HS-5 (cell line): ENCODE measurements at places on chromosomes 16 and 17.

DNA sequence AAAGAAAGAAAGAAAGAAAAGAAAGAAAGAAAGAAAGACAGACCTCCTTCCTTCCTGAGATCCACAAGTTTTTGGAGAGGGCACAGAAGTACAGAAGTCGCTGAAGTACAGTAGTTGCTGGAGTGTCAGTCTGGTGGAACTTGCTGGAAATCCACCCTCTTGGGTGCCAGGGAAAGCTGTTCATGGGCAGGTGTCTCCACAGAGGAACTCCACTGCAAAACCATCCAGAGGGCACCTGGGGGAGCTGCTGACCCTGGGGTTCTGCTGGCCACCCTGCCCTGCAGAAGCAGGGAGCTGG lies 3.5 kb upstream of the PRR14 start:
- no peak for DNase-seq

DNA sequence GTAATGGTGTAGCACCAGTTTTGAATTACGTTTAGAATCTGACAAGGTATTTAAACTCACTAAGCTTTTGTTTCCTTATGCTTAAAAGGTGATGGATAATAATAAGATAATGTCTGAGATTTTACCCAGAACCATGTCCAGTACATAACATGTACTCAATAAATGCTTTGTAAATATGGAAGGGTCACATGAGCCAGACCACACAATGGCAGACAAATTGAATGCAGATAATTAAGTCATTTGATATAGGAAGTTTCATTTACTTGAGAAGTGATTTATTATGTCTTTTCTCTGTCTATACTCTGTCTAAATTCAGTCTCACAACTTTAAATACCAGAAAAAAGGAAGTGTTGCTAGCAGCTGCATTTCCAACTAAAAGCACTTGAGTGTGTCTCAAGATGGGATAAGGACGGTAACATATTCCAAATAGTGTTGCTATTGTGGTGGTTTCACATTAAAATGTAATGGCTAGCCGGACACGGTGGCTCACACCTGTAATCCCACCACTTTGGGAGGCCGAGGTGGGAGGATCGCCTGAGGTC lies 52.5 kb upstream of the DHX40 start:
- no peak for DNase-seq

- no peak for DNase-seq
Observed at GRCh38 chr16:57734308-57734924, 1.2 kb upstream of the KATNB1 start.

GRCh38 chr17:3558603-3559269 lies 1.1 kb upstream of the TRPV3 start:
- DNase-seq, result peak; percentile 36

DNA sequence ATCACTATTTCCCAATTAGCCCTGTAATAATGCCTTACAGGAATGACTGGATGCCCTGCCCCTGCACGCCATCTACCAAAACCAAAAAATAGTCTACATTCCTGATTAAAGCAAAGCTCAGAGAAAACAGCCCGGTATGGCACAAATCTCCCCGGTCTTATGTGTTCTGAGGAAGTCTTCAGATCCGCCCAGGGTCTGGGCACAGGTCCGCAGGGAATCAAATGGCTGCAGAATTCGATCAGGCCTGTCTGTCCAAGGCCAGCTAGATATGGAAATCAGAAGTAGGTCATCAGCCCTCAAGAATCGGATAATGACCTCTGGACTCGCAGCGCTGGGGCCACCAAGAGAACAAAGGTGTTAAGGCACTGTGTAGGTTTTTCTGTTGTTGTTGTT lies 171.0 kb downstream of the ZFHX3 start:
- no peak for DNase-seq

GRCh38 chr17:29412780-29413565 lies 22.8 kb downstream of the TAOK1 start:
- peak; percentile 80 for DNase-seq

DNA sequence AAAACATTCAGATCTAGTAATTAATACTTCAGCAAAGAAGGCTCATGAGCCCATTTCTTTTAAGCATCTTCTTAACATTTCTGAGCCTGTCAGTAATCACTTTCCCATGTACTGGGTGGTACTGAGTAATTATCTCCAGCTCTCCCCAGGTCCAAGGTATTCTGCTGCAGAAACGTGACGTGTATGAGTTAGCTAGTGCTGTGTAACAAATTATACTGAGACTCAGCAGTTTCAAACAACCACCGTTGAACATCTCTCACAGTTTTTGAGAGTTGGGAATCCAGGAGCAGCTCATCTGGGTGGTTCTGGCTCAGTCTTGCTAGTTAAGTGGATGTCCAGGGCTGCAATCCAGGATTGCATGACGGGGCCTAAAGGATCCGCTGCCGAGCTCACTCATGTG lies 25.2 kb downstream of the C16orf95 start:
- DNase-seq, result no peak

GRCh38 chr16:6531067-6531466 lies 801.6 kb upstream of the RBFOX1 start:
- DNase-seq, result no peak

- DNase-seq, result no peak
Observed at GRCh38 chr16:80656711-80657150, 115.9 kb downstream of the DYNLRB2 start.

GRCh38 chr16:78506367-78507193 lies 407.1 kb downstream of the WWOX start:
- no peak for DNase-seq

DNA sequence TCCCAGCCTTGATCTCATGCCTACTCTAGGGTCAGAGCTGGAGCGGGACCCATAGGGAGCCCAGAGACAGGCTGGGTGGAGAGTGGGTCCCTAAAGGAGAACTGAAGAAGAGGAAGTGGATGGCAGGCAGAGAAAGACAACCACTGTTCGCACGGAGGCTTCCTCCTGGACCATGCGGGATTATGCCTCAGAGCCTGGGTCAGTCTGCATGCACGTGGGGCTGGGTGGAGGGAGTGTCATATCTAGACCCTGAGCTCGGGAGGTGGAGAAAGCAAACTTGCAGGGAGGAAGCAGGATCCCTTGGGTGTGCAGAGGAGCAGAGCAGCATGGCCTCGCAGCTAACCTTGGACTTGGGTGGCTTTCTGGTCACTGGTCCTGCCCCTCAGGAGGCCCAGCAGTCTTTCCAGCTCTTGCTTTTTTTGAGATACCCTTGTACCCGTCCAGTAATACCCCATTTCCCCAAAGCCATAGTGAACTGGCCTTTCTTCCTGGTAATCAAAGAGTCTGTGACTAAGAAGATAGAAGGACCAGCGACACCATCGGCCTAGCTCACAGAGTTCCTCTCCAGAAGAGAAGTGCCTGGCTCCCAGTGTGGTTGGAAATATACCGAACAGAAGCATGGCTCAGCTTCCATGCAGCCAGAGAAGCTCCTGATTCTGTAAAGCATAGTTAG lies 344.2 kb downstream of the CPPED1 start:
- no peak for DNase-seq

GRCh38 chr17:66427134-66427533 lies 124.7 kb downstream of the PRKCA start:
- DNase-seq, result no peak

DNA sequence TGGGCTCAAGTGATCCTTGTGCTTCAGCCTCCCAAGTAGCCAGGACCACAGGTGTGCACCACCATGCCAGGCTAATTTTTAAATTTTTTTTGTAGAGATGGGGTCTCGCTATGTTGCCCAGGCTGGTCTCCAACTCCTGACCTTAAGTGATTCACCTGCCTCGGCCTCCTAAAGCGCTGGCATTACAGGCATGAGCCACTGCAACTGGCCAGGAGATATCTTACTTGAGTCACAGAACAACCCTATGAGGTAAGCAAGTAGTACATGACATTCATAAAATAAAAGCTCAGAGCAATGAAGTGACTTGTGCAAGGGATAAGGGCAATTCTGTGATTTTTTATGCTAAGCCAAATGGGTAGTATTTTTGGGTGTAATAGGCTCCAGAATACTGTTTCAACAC lies 57.3 kb downstream of the CDC27 start:
- no peak for DNase-seq

DNA sequence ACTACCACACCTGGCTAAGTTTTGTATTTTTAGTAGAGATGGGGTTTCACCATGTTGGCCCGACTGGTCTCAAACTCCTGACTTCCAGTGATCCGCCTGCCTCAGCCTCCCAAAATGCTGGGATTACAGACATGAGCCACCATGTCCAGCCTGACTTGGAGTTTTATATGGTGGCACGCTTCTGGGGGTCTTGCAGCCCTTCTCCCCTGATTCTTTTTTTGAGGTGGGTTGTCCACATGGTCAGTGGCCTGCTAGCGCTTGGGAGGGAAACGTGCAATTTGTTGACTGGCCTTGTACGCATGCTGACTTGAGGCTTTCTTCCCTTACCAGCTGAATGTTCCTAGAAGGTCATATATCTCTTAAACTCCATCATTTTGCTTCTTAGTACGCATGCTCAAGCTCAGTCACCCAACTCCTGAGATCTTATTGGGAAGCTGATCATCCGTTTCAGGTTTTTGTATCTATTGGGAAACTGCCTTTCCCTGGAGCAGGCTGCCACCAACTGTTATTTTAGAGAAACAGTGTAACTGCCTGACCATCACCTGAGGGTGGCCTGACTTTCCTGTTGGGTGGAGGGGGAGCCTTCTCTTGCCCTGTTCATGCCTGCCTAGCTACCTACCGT lies 13.7 kb upstream of the LDHD start:
- no peak for DNase-seq

GRCh38 chr17:49964303-49964768 lies 4.7 kb upstream of the DLX4 start:
- no peak for DNase-seq

DNA sequence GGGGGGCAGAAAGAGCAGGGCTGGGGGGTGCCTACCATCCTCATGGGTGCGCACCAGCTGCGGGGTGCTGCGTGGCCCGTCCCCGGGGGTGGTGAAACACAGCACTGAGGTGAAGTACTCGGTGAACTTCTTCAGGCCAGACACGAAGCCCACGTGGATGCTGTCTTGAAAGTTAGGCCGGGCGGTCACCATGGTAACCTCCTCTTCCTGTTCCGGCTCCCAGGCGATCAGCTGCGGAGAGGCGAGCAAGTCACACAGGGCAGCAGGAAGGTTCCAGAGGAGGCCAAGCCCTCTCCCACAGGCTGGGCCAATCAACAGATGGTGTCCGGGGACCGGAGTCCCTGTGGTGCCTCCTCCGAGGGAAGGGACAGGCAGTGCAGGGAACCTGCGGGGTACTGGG lies 90.1 kb upstream of the CDC42EP4 start:
- DNase-seq, result no peak

GRCh38 chr16:12291989-12292759 lies 315.6 kb downstream of the SNX29 start:
- DNase-seq, result no peak

- no peak for DNase-seq
Observed at GRCh38 chr17:6090253-6090652, 20.1 kb downstream of the WSCD1 start.

DNA sequence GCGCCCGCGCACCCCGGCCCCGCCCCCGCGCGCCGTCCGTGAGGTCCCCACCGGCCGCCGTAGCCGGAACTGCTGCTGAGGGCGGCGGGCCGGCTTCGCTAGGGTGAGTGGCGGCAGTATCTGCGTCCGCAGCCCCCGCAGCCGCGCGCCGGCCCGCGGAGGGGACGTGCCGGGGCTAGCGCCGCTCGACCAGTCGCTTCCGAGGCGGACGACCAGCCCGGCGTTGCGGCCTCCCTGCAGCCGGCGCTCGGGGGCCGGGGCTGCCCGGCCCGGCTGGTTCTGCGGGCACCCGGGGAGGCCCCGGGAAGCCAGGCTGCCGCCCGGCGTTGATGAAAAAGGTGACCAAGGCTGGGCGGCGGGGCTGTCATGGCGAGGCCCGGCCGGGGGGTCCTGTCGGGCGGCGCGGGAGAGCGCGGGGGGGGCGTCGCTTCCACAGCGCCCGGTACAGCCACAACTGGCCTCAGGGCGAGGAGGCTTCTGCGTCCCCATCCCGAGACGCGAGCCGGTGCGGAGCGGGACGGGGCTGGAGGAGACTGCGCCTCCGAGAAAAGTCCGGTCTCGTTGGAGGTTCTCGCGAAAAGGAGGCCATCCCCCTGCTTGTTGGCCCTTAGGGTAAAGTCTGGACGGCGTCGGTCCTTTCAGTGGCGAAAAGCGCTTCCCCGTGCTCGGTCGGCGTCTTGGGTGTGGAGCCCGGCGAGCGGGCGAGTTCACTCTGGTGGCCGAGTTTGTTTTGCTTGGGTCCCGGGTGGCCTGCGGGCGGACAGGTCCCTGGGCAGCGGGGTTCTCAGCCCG lies at the start of gene CRAMP1:
TSS of gene CRAMP1 (plus strand) at position 41 of the 792 bp plus-strand sequence. CDS start 2,280 bp downstream, outside the sequence.
- DNase-seq, result no peak

DNA sequence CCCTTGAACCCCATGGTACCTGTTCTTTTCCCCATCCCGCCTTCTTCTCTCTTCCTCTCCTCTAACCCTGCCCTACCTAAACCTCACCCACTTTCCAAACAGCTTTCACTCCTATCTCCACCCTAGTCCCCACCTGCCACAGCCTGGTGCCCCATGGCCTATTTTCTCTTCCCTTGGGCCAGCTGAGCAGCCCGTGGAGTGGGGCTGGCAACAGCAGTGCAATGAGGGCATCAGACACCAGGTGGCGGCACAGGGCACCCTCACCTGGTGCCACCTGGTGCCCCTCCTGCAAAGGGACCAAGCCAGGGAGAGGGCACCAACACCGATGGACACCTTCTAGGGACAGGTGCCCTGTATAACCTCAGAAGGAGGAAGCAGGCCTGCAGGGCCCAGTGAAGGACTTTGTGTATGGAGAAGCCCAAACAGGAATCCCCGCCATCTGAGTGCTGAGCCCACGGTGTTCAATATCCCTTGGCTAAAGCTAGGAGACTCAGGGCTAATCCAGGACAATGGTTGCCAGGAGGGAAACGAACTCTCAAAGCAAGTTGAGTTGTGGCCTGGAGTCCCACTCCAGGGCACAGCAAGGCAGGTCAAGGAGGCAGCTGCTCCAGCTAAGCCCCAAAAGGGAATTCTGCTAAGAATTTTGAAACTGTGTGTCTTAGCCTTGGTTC lies 4.0 kb upstream of the ABCC3 start:
- DNase-seq, result no peak

DNA sequence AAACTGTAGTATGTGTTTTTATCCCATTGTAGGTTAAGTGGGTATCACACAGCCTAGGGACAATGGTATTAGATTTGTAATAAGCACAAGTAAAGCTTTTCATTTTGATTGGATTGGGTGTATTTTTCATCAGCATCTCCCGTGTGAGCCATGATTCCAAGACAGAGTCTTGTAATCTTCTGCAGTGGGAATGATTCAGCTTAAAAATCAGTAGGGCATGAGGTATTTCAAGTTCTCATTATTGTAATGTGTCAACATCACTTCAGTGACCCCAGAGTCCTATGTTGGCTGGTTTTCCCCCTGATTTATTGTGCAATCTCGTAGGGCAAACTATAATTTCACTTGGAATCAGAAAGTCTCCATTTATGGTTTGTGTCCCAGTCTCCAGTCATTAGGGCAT lies 833.2 kb upstream of the RBFOX1 start:
- no peak for DNase-seq

DNA sequence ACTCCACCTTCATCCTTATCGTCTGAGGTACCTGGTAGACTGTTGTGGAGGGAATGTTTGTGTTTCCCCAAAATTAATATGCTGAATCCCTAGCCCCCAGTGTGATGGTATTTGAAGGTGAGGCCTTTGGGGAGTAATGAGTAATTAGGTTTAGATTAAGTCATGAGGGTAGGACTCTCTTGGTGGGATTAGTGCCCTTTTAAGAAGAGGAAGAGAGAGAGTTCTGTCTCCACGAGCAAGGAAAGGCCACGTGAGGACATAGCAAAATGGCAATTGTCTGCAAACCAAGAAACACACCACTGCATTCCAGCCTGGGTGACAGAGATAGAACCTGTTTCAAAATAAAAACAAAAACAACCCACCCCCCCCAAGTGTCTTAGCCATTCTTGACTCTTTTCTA lies 21.0 kb upstream of the DDX52 start:
- no peak for DNase-seq

GRCh38 chr16:72014675-72015074 lies 6.1 kb downstream of the DHODH start:
- no peak for DNase-seq

GRCh38 chr17:14595656-14596055 lies 294.8 kb downstream of the HS3ST3B1 start:
- no peak for DNase-seq
